NCI-H460 (cell line): ENCODE measurements at places on chromosomes 2 and 18.

DNA sequence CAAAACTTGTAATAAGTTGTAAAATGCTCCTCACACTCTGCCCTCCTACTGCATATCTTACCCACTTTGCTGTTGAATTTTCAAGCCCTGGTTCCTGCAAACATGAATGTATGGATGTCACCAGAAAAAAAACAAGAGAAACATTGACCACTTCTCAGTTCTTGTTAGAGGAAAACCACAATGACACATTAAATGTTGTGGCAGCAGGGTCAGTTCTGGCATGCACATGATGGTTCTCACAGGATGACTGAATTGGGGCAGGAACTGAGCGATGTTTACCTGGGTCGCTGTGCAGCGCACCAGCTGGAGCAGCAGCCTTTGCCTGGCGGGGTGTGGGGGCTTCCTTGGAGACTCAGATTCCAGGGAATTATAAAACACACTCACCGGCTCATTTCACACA lies 14.0 kb upstream of the PRKCE start:
- no peak for DNase-seq

- peak; percentile 57 for DNase-seq
These were observed 7.8 kb upstream of the OR6B3 start for GRCh38 chr2:240060977-240061591.

DNA sequence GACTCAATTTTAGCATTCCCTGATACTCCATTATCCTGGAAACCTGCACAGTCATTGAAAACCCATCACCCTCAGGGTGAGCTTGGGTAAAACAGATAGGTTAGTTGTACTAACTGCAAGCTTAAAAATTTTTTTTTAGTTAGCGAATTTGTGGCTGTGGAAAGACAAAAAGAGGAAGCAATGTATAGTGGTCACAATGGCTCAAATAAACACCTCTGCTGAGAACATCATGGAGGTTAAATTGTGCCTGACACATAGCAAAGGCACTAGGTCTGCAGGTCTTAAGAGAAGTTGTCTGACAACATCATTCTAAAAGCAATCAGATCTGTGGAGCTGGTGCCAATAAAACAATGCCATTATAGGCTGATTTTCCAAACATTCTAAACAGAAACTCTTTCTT lies 84.4 kb upstream of the CAVIN2 start:
- no peak for DNase-seq

- DNase-seq = no peak
These were observed 734.8 kb upstream of the REG3G start for GRCh38 chr2:78290581-78291214.

DNA sequence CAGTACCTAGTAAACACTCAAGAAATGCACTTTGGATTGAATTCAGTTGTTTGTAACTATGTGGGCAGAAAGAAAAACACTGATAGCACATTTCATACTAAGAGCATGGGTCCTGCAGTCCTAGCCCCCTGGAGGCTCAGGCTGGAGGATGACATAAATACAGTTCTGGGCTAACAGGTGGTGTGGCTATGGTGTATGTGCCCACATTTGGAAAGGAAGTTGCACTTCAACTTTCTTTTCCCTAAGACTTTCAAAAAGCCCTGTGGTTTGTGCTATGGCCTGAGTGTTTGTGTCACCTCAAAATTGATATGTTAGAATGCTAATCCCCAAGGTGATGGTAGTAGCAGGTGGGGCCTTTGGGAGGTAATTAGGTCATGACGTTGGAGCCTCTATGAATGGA lies 218.2 kb downstream of the CDCA7 start:
- DNase-seq = no peak

GRCh38 chr2:143564419-143564818 lies 435.2 kb downstream of the ARHGAP15 start:
- DNase-seq = no peak

DNA sequence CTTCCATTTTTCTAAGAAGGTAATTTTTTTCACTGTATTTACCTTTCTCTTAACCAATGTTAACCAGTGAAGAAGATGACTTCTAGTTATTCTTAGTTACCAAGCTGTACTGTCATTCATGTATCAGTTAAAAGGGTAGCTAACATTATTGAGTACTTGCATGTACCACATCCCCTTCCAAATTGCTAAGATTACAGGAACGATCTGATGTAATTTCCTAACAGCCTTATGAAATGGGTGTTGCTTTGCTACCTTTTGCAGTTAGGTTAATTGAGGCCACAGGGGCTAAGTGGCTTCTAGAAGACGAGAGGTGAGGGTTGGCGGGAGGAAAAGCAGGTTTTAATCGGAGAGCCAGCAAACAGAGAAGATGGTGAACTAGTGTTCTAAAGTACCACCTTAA lies 1.8 kb upstream of the SULT6B1 start:
- no peak for DNase-seq

DNA sequence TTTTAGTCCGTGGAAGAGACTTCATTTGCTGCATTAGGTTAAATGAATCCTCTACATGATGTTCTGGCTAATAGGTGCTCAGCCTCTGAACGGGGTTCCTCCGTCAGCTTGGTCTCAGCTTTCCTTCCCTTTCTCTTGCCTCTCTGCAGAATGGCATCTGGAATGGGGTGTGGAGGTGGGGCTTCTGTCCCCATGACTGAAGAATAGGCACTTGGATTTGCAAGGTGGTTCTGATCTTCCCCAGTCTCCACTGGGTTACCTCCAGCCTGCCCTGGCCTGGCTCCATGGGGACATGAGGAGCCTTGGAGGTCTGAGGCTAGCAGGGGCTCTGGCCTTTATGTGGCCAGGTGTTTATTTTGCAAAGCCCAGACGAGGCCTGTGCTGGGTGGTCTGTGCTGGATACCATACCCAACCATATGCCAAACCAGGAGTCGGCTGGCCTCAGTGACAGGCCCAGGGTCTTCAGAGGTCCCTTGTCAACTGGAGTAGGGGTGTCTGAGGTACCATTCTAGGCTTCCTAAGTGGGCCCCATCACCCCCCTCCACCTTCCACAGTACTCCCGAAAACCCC lies 28.2 kb upstream of the LAPTM4A start:
- no peak for DNase-seq

DNA sequence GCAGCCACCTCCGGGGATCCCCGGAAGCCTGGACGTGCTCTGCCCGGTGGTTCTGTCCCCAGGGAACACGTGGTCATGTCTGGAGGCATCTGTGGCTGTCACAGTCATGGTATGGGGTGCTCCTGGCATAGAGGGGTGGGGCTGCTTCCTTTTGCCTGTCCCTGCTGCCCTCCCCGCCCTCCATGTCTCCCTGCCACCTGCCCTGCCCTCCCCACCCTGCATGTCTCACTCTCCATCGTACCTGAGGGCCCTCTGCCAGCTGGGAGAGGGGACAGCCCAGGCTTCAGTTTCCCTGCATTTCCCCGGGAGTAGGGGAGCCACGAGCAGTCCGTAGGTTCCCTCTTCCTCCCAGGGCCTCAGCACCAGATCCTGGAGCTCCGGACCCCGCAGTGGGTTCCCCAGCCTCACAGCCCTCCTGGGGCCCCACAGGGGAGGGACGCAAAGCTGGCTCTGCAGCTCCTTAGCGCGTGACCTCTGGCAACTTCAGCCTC lies 90.0 kb upstream of the CTDP1 start:
- DNase-seq = no peak

DNA sequence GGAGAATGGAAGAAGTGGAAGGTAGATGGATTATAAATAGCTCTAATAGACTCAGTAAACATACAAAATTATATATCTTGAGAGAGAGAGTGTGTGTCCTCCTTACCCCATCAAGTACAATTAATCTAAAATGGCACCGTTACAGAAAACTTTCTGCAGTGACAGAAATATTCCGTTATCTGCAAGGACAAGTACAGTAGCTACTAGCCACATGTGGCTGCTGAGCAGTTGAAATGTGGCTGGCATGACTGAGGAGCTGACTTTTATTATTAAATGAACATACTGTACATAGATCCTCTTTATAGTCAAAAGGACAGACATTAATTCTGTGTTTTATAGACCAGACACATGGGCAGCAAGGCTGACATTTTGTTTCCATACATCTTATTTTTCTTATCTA lies 7.0 kb downstream of the CCDC93 start:
- DNase-seq = no peak

GRCh38 chr18:34158881-34159690 lies 65.6 kb downstream of the NOL4 start:
- DNase-seq = no peak

DNA sequence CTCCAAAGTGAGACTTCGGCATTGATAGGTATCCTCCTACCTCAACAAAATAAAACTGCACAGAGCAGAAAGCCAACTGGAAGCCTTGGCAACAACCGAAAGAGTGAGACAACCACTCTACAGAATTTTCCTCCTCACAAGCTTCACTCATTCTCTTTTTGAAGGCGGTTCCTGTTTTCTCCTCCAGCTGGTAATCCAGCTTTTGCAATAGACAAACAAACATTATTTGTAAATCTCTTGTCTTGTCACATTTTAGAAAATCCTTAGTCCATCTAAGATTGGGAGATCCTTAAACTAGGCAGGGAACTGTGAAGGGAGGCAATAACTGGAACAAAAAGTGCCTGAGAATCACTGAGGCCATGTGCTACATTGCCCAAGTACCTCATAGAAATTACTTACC lies 332.4 kb downstream of the BCL11A start:
- DNase-seq = no peak

DNA sequence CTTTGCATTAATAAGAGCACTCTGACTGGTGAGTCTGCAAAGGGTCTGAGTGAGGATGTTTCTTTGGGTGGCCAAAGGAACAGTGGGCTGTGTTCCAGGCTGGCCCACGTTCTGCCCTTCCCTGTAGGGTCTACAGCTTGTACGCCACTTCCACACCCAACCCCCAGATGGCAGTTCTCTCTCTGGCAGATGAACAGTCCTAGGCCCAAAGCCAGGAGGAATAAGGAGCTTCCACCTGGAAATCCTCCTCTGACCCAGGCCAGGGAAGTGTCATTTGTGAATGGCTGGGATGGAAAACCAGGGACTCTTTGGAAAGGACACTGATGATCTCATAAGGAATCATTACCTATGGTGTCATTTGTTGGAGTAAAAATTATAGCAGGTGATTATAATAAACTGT lies 6.6 kb downstream of the OTOF start:
- DNase-seq = no peak

GRCh38 chr2:206062724-206063123 lies 23.2 kb downstream of the INO80D start:
- DNase-seq = no peak

DNA sequence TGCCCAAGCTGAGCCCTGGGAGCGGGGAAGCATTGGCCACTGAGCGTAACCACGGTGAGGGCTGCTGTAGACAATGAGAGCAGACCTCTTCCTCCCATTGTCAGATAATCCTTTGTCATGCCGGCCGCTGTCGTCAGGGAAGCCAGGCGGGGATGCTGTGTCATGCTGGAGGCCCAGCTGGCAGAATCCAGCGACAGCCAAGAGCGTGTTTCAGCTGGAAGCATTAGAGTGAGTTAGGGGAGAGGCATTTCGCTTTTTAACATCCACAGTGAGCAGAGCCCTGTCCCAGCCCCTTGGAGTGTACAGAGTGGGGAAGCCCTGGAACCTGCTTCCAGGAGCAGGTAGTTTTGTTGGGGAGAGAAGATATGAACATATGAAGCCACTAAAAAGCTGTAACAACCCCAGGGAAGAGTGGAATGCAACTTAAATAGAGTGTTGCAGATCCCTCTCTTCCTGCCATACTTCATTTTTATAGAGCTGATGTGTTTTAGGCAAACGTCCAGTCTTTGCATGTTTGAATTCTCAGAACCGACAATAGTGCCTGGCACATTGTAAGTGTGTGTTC lies 7.0 kb downstream of the CTIF start:
- DNase-seq = peak; percentile 58

DNA sequence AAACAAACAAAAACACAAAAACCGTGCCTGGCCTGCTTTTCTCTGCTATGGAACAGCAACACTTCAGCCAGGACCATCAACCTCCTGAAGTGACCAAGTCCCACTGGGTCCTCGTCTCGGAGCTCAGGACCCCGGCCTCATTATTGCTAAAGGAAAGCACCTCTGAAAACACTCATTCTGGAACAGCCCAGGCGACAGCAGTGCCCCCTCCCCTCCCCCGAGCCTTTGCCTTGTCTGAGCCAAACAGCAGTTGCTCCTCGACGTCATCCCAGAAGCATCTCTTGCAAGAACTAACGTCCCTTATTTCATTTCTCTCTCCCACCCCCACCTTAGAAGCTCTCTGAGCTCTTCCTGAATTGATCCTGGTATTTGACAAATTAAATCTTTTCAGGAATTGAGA lies 27.4 kb downstream of the APCDD1 start:
- DNase-seq = no peak

- no peak for DNase-seq
These were observed 266.4 kb upstream of the ETAA1 start for GRCh38 chr2:67130531-67131256.

GRCh38 chr18:64799376-64799775 lies 650.5 kb upstream of the LINC00305 start:
- DNase-seq = no peak

DNA sequence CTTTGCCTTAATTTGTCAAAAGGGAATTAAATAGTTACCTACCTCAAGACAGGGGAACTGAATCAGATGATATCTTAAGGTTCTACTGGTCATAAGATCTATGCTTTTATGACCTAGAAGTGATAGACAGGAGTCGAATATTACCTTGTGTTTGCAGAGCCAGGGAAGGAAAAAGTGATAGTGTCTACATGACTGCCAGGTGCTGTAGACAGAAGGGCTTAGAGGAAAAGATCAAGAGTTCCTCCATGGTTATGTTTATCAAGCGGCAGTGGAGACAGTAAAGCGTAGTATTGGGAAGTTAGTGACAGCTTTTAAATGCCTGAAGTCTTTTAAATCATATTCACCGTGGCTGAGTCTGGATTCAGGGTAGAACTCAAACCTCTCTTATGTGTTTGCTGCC lies 11.9 kb downstream of the CRIM1 start:
- no peak for DNase-seq

DNA sequence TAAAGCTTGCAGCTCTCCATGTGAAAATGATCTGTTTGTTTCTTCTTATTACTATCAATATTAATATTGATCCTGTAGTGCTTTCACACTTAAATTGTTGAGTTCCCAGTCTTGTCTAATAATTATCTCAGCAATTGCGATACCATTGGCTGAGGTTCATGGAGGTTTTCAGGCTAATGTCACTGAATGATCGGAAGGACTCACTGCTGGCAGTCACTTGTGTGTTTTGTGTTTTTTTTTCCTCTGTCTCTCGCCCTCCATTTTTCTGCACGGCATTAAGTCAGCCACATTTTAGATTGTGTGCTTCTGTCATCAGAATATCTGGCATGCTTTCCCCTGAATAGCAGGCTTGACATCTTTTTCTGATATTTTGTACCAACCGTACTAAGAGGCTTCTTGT lies 43.7 kb downstream of the AGAP1 start:
- no peak for DNase-seq

DNA sequence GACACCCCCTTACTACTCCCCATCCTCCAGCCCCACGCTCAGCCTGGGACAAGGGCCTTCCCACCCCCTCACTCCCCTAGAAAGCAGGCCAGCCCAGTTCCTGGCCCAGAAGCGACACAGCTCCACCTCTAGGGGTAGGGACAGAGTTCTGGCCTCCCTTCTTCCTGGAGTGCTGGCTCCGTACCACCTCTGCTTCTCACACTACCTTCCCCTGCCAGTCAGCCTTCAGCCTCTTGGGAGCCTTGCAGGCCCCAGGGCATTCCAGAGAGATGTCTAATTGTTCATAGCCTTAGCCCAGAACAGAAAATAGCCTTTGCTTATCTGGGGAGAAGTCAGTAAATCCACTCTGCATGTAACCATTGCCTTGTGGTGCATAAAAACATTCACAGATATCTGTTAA lies 13.1 kb upstream of the CATIP start:
- DNase-seq = no peak
